Cardiac muscle cell (in vitro differentiated cells and primary cell): ENCODE measurements at places on chromosomes 7 and 10.

DNA sequence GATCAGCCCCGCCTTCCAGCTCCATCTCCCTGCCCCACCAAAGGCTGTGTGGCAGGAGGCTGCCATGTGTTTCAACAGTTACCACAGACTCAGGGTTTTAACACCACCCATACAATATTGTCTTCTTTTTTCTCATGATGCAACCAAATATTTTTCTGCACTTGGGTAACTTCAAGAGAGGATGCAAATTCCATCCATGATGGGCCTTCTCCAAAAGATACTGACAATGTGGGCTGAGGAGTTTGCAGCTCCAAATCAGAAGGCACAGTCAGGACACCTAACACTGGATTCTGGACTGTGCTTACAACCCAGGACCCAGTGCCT, 347.9 kb downstream of the GRID1 start:
- no peak for DNase-seq

GRCh38 chr10:131909014-131909808, 8.4 kb downstream of the PPP2R2D start:
- DNase-seq, result no peak

- peak; percentile 72 for DNase-seq
These were observed 1.3 kb downstream of the CTTNBP2 start for GRCh38 chr7:117871778-117872538.

- DNase-seq, result no peak
These were observed 3.2 kb upstream of the ZNF775 start for GRCh38 chr7:150375662-150376521.

DNA sequence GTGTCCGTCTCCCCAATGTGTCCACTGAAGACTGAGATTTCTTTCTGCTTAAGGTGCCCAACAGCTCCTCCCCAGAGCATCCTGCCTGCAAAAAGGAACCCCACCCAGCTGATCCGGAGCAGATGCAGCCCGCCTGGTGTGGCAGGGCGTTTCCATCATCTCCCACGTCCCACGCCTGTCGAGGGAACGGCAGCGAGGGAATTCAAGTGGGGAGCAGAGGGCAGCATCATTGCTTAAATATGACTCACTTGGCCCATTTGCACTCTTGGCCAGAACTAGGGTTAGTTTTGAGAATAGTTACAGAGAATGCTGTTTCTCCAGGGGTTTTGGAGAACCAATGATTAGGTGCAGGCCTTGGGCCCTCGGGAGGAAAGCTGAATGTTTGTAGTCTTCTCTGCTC, 20.8 kb downstream of the VWA2 start:
- peak; percentile 73 for DNase-seq

- no peak for DNase-seq
These were observed 107.2 kb upstream of the TRIM24 start for GRCh38 chr7:138352570-138353461.

GRCh38 chr7:87498893-87499292, 23.4 kb upstream of the ABCB4 start:
- DNase-seq, result no peak

DNA sequence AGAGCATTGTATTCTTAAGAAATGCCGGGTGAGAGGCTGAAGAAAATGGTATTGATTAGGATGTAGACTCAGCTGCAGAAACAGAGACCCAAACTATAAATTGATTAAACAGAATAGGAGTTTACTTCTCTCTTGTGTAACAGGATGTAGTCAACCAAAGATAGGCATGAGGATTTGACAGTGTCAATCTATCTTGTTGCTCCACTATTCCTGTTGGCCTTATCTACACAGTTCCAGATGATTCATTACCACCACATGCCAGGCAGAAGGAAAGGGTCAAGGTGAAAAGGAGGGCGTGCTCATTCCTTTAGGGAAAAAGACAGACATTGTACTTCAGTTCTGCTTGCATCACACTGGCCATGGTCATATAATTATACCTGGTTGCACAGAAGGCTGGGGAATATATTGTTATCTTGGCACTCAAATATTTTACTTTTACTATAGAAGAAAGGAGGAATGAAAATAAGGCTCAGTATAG, 11.9 kb upstream of the DMTF1 start:
- DNase-seq, result peak; percentile 29

GRCh38 chr10:79995979-79996634, 47.2 kb upstream of the SFTPD start:
- no peak for DNase-seq

DNA sequence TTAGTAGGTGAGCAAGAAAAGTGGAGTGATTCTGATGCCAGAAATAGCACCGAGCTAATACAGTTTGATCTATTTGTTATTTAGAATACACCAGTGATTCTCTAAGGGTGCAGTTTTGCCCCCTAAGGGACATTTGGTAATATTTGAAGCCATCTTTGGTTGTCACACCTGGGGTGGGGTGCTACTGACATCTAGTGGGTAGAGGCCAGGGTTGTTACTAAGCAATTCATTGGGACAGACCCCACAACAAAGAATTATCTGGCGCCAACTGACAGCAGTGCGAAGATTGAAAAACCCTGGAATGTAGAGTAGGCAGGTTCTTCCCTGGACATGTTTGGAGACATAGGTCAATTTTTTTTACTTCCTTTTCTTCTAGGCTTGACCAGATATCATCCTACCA, 14.6 kb downstream of the PALS2 start:
- DNase-seq, result peak; percentile 33
